ENCODE measurements at places on chromosomes 4 and X.

DNA sequence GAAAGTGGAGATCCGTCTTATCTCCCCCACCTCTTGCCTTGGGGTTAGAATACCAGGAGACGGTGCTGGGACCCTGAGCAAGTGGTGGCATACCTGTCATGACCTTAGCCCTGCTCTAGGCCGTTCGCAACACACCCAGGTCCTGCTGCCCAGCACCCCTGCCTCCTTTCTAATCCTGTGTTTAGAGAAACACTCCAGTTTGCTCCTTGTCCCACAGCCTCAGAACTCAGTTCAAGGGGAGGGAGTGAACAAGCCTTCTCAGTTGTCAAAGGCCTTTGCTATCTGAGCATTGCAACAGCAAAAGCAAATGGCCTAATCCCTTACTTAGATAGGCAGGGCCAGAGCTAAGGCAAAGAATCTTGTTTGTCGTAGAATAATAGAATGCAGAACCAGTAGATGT lies 67.9 kb downstream of the CHRNA9 start:
- DNase-seq, result no peak

- DNase-seq, result no peak
Observed at GRCh38 chr4:155675709-155676429, 9.2 kb downstream of the GUCY1A1 start.

GRCh38 chrX:30822764-30823163 lies 66.3 kb downstream of the TAB3 start:
- DNase-seq, result no peak

- DNase-seq, result no peak
Observed at GRCh38 chr4:79390890-79391289, 17.1 kb downstream of the GK2 start.

DNA sequence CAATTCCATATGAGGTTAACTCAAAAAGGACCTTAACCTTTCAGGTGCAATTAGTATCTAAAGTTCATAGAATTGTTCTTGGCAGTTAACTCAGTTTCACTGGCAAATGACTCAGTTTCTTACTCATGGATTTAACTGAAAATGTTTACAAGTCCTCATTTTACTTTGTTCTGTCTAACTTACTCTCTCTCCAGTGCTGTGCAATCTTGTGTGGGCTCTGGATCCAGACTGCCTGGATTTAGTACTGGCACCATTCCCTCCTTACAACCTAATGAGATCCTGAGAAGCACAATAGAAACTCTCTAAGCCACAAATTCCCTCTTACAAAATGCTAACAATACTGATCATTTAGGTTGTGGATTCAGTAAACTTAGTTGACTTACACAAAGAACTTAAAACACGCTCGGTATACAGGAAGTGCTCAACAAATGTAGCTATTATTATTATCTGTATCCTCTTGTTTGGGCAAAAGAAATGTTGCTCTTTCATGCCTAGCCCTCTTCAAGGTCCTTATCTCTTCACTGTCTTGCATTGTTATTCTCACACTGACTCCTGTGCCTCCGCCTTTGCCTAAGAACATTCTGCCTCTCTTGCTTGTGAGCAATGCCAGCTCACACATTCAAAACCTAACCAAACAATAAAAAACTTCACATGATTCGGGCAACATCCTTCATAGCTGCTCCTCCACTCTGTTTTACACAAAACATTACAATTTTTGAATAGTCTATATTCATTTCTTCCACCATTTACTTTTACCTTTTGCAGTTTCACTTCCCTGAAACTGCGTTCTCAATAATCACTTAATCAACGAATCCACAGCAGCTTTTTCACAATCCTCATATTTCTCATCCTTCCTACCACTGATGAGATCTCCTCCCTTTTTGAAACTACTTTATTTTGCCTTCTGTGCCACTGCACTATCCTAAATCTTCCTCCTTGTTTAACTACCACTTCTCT lies 91.8 kb downstream of the PDE5A start:
- DNase-seq, result no peak

Measured in stimulated activated CD4-positive, alpha-beta T cell treated with anti-CD3 and anti-CD28 coated beads, Interleukin-15, amount 100 ng/mL, for 1 hour (primary cell).